ENCODE measurements at places on chromosomes 1 and 21.

- no peak for DNase-seq
These were observed 113.5 kb downstream of the LHX9 start for GRCh38 chr1:198030682-198031081.

DNA sequence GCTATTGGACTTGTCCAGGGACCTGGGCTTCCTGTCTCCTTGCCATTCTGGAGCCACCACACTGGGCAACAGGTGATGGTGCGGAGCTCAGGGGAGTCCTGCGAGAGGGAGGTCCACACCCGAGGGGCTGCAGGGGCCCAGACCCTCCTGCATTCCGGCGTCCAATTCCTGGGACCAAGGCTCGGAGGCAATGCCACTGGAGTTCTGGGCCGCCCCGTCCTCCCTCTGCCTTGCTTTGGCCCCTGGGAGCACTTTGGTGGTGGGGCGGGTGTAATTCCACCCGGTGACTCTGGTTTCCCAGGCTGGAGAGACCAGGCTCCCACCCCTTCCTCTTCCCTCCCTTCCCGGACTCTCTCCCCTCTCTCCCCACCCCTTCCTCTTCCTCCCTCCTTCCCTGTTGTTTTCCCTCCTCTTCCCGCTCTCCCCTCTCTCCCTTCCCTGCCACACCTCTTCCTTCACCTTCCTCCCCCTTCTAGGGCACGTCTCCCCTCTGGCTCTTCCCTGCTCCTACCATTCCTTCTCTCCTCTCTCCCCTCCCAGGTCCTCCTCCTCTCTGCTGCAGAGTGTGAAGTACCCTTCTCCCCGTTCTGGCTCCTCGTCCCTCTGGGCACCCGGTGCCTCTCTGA, 2.0 kb downstream of the PRKCZ start:
- no peak for DNase-seq

GRCh38 chr1:69157046-69157756, 410.5 kb upstream of the LRRC7 start:
- no peak for DNase-seq

GRCh38 chr1:35592991-35593769, 20.1 kb downstream of the TFAP2E start:
- DNase-seq = no peak

- DNase-seq = no peak
These were observed 418.9 kb downstream of the SETD4 start for GRCh38 chr21:35641271-35642016.

DNA sequence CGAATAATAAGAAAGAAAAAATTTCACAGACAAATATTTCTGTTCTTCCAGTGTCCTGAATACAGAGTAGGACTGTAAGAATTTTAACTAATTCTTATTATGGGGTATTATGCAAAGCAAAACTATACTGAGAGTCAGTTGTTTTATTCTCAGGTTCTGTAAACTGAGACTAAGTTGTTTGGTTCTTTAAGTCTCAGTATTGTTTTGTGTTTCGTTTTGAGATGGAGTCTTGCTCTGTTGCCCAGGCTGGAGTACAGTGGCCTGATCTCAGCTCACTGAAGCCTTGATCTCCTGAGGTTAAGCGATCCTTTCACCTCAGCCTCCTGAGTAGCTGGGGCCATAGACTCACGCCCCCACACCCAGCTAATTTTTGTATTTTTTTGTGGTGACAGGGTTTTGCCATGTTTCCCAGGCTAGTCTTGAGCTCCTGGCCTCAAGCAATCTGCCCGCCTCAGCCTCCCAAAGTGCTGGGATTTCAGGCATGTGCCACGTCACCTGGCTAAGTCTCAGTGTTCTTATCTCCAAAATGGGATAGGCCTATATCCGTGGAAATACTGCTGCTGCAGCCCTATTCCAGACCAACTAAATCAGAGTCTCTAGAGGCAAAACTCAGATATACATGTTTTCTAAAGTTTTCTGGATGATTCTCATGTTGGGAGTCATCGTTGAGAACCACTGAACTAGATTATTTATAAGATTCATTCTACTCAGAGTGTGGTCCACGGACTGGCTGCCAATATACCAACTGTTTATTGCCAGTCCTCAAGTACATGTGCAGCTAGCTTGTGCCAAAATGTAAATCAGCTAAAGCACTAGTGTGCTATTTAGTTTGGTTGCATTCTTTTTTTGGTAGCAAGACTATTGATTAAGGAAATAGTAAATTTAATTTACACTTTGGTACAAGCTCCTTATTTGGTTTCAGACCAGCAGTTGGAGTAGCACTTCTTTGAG, 116.6 kb downstream of the HS2ST1 start:
- peak; percentile 22 for DNase-seq

- DNase-seq = peak; percentile 48
These were observed 62.0 kb upstream of the RASAL2 start for GRCh38 chr1:178031856-178032320.

DNA sequence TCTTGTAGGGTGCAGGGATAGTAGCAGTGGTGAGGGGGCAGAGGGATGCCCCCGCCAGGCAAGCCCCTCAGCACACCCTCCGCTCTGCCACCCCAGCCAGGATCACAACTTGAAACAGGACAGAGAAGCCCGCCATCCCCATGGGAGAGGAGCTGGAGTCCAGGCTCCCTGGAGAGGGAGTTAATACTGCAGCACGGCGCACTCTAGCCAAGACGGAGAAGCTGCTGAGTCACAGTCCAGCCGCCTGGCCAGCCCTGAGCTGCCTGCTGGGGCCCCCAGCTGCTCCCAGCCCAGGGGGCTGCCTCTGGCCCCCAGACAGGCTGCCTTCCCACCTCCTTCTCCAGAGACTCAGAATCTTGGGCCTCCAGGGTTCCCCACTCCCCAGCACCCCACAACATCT, 87.2 kb downstream of the SYT2 start:
- DNase-seq = no peak

DNA sequence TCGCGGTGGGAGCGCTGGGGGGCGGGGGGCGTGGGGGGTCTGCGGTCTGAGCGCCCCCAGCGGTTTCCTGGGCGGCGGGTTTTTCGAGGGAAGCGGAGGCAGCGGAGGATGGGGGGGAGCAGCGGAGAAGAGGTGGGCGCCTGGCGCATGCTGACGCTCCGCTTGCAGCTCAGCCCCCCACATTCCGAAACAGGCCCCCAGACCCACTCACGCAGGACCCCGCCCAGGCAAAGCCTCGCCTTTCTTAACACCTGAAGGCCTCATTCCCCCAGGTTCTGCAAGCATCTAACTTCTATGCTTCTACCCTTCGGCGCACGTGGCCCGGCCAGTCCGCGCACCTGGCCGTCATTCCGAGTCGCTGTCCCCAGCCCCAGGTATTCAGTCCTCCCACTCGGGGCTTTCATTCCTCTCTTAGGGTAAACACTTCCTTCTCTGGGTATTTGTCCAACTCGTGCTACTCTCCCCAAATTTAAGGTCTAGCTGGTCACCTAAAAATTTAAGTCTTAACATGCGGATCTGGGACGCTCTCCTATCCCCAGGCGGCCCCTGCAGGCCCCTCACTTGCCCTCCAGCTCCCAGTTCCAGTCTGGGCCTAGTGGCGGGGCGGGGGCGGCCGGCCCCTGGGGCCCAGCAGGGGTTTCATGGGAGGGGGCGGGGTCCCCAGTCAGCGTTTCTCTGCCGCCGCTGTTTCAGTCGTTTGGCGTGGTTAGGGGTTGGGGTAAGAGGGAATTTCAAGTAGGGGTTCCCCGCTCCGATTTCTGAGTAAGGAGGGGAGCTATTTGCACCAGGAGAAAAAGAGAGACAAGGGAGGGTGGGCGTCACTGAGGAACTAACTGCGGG, 2.8 kb upstream of the ZBTB7B start:
- peak; percentile 65 for DNase-seq

DNA sequence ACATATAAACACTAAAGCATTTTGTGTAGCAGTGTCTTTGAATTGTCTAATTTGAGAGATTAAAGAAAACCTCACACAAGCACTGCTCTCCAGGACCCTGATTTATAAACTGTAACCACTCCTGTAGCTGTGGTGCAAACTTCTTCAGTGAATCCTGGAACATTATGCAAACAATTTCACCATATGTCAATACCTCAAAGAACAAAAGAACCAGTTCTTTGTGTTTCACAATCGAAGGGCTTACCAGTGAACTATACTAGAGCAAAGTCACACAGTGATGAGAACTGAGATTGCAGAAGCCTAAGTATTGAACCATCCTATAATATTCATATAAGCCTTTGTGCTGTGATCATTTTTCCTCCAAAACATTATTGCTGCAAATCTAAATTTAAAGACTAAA, 21.5 kb downstream of the DPH5 start:
- peak; percentile 19 for DNase-seq

GRCh38 chr1:31800674-31800967, 15.2 kb downstream of the SPOCD1 start:
- DNase-seq = no peak

GRCh38 chr1:167312871-167313270, 92.2 kb downstream of the POU2F1 start:
- peak; percentile 34 for DNase-seq

DNA sequence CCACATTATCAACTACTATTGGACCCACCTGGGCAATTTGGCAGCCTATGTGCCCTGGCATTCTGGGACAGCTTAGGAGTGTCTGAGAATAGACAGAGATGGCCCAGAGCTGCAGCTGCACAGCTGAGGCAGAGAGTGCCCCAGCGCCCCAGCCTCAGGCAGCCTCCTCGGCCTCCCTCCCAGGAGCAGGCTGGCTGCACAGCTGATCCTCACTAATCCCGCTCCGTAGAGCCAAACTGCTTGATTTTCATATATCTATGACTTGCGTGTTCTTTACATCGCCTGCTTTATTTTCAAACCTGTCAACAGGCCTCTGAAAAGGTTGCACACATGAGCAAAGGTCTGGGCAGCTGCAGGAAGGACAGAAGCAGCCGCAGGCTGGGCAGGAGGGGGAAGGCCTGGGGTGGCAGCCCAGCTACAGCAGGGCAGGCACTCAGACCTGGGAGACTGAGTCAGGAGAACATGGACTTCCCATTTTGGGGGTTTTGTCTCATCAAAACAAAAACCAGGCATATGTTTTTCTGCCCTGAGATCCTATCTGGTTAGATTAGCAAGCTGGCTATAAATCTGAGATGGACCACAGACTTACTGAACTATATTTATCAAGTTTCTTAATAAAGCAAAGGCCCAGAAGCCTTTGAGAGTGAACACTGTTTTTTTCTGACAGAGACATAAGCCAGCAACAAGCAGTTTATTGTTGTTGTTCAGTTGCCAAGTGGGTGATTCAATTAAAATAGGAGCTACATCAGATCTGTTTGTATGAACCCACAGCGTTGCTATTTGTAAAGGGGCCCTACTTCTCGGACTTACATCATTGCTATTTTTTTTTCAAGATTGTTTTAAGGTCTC, 301.8 kb upstream of the DUSP10 start:
- DNase-seq = no peak

DNA sequence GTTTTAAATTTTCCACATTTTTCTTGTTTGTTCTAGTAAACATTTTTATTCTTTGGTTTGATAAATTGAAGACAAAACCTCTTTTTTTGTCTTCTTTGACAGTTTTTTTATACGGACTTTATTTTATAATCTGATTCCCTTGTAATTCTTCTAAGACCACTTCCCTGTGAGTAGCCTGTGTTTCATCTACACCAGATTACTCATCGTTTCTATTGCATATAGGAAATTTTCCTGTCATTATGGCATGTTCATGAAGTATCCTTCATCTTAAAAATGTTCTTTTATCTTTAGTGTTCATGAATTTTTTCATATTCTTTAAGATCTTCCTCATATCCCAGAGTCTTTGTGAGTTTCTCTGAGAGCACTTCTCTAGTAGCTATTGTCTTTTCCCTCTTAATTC, 109.8 kb downstream of the USP25 start:
- no peak for DNase-seq

DNA sequence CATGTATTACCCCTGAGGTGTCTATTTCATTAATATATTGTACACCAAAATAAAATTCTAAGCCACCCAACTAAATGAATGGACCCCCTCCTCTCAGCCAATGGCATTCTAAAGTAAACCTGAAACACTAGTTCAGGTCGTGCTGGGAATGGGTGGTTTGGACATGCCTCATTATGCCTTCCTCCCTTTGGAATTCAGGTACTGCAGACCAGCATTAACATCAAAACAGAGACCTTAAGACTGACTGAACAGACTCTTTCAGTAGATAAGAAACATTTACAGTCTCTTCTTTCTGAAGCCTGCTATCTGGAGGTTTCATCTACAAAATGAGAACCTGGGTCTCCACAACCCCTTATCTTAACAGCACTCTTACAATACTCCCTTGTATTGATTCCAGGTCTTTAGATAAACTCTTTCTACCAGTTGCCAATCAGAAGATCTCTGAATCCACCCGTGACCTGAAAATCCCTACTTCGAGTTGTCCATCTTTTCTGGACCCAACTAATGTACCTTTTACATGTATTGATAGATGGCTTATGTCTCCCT, 93.6 kb downstream of the PKN2 start:
- no peak for DNase-seq

GRCh38 chr1:8589571-8589970, 227.9 kb downstream of the RERE start:
- no peak for DNase-seq

DNA sequence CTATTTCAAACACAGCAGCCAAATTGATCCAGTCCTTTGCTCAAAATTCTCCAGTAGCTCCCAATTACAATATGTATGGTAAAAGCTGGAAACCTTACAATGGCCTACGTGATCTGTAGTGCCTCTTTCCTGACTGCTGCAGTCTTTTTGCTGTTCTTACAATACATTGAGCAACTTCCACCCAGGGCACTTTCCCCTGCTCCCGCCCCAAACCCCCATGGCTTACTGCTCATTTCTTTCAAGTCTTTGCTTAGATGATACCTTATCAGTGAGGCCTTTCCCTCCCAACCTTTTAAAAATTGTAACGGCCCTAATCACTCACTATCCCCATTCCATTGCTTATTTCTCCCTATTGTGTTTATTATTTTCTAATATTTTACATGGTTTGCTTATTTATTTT, 43.9 kb upstream of the APOBEC4 start:
- DNase-seq = no peak

DNA sequence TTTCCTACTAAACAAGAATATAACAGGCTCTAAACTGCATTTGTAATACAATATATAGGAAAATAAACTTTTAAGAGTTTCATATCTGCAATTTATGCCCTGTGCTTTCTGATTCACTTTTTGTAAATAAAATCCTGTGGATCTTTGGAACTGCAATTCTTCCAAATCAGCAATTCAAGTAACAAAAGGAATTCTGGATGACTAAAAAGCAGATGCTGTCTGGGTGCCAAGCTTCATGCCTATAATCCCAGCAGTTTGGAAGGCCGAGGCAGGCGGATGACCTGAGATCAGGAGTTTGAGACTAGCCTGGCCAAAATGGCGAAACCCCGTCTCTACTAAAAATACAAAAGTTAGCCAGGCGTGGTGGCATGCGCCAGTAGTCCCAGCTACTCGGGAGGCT, 6.3 kb downstream of the NME7 start:
- no peak for DNase-seq

DNA sequence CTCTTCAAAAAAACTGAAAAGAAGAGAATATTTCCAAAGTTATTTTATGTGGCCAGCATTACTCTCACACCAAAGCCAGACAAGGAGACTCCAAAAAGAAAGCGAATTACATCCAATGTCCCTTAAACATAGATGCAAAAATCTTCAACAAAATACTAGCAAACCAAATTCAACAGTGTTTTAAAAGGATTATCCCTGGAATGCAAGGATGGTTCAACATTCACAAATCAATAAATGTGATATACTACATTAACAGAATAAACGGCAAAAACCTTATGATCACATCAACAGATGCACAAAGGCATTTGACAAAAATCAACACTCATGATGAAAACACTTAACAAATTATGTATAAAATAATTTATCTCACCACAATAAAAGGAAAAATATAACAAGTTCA, 207.8 kb downstream of the DENND1B start:
- no peak for DNase-seq

- DNase-seq = no peak
These were observed 12.4 kb downstream of the OXCT2 start for GRCh38 chr1:39758556-39759435.

- DNase-seq = no peak
These were observed 42.4 kb upstream of the KCNA3 start for GRCh38 chr1:110717179-110717578.

All from activated CD4-positive, alpha-beta T cell treated with anti-CD3 and anti-CD28 coated beads, Interleukin-10, Interleukin-2, amounts not matched to agents 100 ng/mL and 50 ng/mL, durations not matched to agents 16 hours and 8 hours (primary cell).